Iris pigment epithelial cell (primary cell): ENCODE measurements at places on chromosomes 2 and 18.

DNA sequence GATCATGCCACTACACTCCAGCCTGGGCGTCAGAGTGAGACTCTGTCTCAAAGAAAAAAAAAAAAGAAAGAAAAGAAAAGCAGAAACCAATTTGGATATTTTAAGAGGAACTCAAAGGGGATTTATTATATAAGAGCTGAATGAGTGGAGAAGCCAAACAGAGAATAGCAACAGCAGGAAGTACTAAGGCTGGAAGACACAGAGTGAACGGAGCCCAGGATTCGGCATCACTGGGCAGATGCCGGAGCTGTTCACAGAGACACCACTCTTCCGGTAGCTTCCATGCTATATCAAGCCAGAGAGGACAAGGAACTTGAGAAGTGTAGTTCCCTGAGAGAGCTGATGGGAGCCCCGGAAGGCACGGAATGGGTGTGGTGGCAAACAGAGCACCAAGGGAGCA, 47.0 kb upstream of the CABLES1 start:
- DNase-seq = no peak

DNA sequence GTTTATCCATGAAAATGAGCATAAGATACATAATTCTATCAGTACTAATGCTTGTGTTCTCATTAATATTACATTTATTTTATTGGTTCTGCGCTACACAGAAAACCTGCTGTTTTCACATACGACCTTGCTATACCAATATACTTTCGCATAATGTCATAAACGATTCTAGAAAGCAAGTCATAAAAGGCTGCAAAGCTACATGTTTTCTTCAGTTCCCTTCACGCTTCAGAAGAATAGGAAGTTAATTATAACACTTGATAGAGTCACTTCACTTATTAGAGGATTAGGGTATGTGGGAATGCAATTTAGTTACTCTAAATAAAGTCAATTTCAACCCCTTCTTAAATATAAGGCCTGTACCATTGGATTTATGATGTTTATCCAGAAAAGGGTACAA, 29.0 kb downstream of the PSME4 start:
- DNase-seq = no peak

DNA sequence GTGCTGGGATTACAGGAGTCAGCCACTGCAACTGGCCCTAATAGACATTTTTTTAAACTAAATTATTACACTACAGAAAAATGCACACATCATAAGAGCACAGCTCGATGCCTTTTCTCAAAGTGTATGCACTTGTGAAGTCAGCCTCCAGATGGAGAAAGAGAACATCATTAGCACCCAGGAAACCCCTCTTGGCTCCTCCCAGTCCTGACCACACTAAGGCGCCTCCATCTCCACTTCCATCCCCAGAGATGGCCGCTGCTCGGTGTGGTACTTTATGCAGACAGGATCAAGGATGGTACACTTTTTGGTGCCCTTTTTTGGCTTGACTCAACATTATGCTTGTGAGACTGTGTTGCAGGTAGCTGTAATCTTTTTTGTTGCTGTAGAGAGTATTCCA, 34.8 kb downstream of the RRM2 start:
- DNase-seq = no peak

DNA sequence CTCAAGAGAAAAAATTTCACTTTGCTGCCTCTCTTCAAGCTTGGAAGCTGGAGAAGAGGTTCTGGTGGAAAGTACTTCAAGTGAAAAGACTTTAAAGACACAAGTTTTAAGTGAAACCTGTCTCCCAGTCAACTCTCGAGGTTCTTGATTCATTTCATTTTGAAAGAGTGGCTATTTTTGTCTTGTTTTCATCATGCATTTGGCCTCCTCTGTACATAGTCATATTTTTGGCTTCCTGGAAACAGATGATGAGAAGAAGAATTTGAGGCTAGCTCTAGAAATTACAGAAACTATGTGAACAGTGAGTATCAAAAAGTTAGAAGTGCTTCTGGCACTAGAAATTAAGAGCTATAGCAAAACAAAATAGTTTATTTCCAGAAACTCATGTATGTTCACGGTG, 124.8 kb downstream of the DTNA start:
- no peak for DNase-seq
